ENCODE measurements at places on chromosomes 7 and 10.
A peak's percentile ranks its signal among the peaks of the same experiment; 100 is the strongest.

- no peak for DNase-seq
Observed at GRCh38 chr10:127257395-127257794, 61.0 kb upstream of the INSYN2A start.

DNA sequence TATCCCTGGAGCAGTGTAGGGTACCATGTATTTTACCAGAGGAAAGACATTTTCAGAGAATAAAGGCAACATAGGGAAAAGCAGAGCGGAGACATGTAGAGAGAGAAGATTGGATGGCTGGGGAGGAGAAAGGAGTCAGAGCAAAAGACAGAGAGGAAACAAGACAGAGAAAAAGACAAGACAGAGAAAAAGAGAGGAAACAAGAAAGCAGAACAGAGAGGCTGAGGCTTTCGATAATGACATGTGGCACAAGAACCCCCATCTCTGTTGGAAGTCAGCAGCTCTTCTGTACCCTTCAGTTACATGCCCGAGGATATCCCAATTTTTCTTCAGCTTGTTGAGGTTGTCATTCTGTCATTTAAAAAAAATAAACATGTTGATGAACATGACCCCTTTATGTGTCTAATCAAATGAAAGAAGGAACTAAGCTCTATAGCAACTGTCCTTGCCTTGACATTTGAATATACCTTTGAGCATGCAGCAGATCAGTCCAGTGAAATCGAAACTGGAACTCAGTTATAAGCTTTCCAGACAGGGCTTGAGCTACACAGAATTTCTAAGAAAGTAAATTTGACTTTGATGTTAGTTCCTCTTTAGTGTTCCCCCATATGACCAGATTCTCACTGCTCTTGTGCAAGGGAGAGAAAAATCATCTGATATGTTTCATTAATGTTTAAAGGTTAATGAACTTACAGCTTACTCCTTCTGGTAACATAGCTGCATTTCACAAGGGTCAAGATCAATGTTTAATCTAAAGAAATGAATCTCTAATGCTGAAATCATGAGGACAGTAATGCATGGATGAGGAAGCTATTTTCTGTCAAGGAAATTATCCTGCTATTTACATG lies 75.1 kb upstream of the SP4 start:
- no peak for DNase-seq

DNA sequence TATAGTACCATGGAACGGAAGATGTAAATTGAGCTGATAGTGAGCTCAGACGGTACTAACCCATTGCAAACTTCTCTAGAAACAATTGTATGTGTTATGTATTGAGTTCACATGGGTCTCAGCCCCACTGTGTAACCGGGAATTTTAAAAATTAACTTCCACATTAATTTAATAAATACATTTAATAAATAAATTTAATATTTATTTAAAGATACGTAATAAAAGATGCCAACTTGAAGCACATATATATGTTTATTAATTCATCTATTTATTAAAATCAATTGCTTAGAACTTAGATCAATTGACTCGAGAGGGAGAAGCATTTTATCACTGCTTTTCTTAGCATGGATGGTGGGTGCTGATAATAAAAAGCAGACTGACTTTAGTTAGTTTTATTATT lies 170.1 kb upstream of the NPVF start:
- no peak for DNase-seq

- no peak for DNase-seq
Observed at GRCh38 chr7:156692849-156693248, 52.3 kb downstream of the RNF32 start.

DNA sequence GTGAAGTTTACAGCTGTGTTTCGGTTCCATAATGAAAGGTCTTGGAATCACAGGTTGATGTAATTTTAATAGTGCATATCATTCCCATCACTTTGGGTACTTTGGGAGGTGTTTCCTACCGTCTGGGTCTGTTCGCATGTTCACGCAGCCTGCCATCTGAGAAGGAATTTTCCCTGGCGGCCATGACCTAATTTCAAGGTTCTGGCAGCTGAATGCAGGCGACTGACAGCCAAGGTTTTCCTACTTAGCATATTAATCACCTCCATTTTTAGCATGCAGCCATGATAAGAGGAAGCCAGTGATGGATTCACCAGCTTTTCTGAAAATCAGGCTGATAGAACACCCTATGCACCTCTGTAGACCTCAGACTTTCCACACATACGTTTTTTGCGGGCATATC lies 319.1 kb upstream of the TMEM229A start:
- DNase-seq = no peak

- peak; percentile 91 for DNase-seq
Observed at GRCh38 chr7:76291351-76292212, 10.9 kb upstream of the HSPB1 start.

GRCh38 chr7:8390262-8390626 lies 43.2 kb upstream of the NXPH1 start:
- no peak for DNase-seq

GRCh38 chr10:21077681-21078080 lies 180.6 kb upstream of the NEBL start:
- DNase-seq = no peak

GRCh38 chr7:32532086-32532485 lies 36.8 kb downstream of the AVL9 start:
- no peak for DNase-seq

- no peak for DNase-seq
Observed at GRCh38 chr7:37476881-37477450, 28.3 kb upstream of the ELMO1 start.

DNA sequence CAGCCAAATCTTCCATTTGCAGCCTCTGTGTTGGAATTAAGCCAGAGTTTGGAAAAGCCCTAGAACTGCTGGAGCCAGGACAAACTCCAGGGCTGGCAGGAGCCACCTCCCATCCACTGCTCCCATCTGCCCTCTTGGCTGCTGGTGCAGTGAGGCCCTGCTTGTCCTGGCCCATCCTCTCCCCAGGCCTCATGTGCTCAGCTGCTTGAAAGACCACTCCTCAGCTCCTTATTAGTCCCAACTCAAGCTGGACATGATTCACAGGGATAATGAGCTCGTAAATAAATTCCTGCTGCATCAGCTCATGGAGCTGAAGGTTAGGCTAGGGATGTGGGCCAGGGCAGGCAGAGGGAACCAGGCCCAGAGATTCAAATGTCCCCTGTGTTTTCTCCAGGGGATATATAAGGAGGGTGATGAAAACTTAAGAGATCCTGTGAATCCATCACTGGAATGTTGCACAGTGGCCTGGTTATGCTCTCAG lies 282.8 kb downstream of the RPS24 start:
- DNase-seq = no peak

DNA sequence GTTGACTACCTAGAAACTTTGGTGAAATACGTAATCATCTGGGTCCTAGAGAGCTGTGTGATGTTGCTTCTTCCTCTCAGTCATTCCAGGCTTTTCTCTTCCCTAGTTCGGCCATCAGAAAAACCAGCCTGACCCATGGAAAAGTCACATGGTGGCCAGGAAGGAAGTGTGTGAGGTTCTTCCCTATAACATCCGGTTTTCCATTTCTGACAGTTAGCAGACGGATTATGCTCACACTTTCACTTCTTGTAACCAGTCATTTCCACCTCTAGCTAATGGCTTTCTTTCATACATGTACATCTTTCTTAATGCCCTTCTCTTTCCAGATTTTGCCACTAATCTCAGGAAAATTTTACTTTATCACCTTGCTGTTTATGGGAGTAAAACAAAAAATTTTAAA lies 110.0 kb upstream of the GLCCI1 start:
- DNase-seq = no peak

GRCh38 chr10:106682175-106682574 lies 482.3 kb downstream of the SORCS1 start:
- no peak for DNase-seq

DNA sequence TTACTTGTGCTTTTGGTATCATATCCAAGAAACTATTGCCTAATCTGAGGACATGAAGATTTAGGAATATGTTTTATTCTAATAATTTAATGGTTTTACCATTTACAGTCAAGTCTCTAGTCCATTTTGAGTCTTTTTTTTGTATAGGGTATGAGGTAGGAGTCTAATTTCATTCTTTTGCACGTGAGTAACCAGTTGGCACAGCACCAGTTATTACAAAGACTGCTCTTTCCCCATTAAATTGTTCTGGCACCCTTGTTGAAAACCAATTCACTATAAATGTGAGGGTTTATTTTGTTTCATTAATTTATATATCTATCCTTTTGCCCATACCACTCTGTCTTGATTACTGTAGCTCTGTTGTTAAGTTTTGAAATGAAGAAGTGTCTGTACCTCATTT lies 381.6 kb downstream of the SUGCT start:
- DNase-seq = no peak

GRCh38 chr7:133330085-133330484 lies 77.2 kb downstream of the EXOC4 start:
- no peak for DNase-seq

DNA sequence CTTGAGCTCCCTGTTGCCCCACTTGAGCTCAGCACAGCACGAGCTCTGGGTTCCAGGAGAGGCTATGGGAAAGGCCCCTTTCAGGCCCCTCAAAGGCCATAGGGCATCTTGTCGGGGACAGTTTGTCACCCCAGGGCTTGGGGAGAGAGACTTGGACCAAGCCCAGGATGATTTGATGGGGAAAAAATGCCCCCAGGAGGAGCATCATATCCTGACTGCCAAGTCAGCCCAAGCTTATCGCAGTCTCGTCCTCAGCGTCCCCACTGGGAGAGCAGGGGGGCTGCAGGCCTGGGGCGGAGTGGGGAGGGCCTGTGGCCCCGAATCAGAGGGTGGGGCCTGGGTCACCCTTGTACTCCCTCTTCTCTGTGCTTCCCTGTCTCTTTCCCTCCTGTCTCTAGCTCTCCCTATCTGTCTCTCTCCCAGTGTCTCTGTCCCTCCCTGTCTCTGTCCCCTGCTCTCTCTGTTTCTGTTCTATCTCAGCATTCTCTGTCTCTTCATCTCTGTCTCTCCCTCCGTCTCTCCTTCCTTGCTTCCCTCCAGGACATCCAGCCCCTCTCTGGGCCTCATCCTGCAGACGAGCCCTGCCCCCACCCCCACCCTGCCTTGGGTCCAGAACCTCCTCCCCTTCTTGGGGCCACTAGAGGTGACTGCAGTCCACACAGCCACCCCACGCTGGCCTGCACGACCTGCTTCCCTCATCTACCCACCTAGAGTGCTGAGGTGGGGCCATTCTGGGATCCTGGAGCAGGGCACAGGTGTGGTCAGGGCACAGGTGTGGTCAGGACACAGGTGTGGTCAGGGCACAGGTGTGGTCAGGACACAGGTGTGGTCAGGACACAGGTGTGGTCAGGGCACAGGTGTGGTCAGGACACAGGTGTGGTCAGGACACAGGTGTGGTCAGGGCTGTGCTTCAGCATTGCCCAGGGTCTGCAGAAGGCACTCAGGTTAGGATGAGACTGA lies 17.3 kb upstream of the GRIFIN start:
- no peak for DNase-seq

- DNase-seq = no peak
Observed at GRCh38 chr7:138212314-138212713, 136.1 kb downstream of the AKR1D1 start.

DNA sequence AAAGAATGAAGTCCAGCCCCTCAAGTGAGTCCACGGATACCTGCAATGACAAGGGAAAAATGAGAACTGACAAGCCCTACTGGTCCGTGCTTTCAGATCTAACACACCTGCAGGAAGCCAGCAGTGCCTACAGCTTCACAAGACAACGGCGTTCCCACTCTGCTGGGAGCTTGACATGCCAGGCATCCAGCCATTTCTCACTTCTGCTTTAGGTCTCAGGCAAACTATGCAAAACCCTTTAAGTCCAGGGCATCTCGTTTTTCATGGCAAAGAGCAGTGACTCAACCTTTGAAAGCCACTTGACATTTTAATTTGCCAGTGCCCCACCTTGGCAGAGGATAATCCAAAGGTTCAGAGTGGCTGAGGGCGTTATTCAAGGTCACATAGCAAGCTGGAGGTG lies 49.1 kb upstream of the GPAM start:
- no peak for DNase-seq

DNA sequence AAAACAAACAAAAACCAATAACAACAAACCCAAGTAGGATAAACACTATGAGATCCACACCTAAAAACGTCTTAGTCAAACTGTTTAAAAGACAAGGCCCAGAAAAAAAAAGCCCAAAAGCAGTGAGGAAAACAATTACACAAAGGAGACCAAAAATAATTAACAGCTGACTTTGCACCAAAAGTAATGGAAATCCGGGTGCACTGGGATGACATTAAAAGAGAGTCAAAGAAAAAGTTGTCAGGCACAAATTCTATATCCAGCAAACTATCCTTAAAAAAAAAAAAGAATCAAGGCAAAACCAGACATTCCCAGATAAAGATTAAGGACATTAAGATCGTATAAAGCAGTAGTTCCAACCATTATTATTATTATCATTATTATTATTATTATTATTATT lies 7.9 kb upstream of the ANKRD26 start:
- no peak for DNase-seq

DNA sequence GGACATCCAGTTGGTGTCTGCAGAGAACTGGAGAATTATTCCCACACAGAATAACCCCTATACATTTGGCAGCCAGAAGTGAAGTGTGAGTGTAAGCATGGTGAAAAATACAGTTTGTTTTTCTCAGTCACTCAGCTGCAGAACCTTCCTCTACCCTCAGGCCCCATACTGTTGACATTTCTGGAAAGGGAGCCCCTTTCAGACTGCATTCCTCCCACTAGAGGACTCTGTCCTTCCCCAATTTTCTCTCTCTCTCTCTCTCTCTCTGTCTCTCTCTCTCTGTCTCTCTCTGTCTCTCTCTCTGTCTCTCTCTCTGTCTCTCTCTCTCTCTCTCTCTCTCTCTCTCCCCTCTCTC lies 86.8 kb upstream of the STEAP1B start:
- no peak for DNase-seq

GRCh38 chr7:112939574-112940313 lies 146.9 kb downstream of the GPR85 start:
- DNase-seq = peak; percentile 99

GRCh38 chr7:121398246-121398645 lies 2.1 kb upstream of the FAM3C start:
- DNase-seq = no peak

DNA sequence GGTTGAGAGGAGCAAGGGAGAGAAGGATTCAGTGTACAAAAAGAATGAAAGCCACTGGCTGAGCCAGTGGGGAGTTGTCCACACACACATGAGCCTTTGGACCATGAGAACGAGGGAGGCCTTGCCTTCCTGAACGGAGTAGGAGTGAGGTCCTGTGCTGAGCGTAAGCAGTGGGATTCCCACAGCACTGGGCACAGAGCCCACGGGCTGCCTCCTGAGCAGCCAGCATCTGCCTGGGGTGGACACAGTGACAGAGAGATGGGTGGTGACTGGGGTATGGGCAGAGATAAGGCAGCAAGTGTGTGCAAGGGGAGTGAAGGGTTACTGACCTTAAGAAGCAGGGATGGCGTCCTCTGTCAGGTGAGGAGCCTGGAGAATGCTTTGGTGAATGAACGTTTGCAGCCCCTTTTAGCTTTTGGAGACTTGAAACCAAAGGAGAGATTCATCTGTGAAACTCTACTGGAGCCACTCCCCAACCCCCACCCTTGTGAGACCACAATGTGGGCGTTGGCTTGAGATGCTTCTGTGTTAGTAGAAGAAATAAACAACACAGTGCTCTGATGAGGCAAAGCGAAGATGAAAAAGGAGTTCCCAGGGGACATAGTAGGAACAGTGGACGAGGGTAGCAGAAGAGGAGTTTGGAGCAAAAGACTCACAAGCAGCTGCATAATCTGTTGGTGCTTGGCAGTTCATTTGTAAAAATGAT lies 56.5 kb downstream of the FIGNL1 start:
- DNase-seq = peak; percentile 73
